ENCODE measurements at places on chromosomes 5 and 9.

GRCh38 chr9:16664211-16664610 lies 206.3 kb downstream of the BNC2 start:
- no peak for DNase-seq

GRCh38 chr5:136311999-136312398 lies 53.3 kb downstream of the TRPC7 start:
- no peak for DNase-seq

GRCh38 chr5:108588323-108588722 lies 159.4 kb upstream of the FER start:
- no peak for DNase-seq

- no peak for DNase-seq
Observed at GRCh38 chr5:178341091-178341850, 108.7 kb upstream of the PHYKPL start.

GRCh38 chr9:28747351-28747985 lies 1174.2 kb upstream of the C9orf72 start:
- no peak for DNase-seq

- DNase-seq: no peak
Observed at GRCh38 chr5:150506571-150507473, 1.1 kb upstream of the NDST1 start.

DNA sequence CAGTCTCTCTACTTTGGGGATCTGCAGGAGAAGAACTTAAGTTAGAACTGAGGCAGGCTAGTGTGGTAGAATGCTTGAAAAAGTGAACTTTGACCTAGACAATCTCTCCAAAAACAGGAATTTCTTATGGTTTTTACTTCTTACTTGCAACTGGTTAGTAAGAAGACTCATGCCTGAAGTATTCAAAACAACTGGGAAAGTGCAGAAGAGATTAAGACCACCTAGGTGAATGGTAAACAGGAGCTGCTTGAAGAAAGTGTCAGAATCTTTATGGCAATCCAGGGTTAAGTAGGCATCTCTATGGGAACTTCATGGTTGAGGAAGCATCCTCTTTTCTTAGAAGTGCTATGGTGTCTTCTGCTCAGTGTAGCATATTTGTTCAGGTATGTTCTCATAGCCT lies 428.6 kb upstream of the TLE4 start:
- DNase-seq: no peak

- no peak for DNase-seq
Observed at GRCh38 chr9:130755377-130756007, 61.9 kb downstream of the EXOSC2 start.

DNA sequence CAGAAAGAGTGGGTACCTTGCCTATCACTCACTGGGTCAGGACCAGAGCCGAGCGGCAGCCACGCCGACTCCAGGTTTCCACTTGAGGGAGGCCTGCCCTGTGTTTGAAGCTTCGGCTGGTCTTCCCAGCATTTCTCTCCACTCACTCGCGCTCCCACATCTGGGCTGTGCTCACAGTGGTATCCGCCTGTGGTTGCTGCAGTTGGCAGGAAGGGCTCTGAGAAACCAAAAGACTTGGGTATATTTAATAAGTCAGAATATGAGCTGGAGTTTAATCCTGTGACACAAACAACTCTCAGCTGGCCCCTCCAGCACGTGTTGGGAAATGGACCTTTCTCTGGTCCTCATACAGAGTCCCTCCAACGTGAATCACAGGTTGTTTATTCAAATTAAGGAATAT lies 70.9 kb downstream of the SPRY4 start:
- no peak for DNase-seq
